ENCODE measurements at places on chromosomes 11 and 22.

GRCh38 chr11:122331079-122331478 lies 215.1 kb upstream of the BLID start:
- DNase-seq = no peak

GRCh38 chr22:47195156-47195483 lies 432.7 kb downstream of the TBC1D22A start:
- DNase-seq = no peak

- peak; percentile 37 for DNase-seq
Observed at GRCh38 chr22:38754751-38755154, 1.0 kb downstream of the SUN2 start.

DNA sequence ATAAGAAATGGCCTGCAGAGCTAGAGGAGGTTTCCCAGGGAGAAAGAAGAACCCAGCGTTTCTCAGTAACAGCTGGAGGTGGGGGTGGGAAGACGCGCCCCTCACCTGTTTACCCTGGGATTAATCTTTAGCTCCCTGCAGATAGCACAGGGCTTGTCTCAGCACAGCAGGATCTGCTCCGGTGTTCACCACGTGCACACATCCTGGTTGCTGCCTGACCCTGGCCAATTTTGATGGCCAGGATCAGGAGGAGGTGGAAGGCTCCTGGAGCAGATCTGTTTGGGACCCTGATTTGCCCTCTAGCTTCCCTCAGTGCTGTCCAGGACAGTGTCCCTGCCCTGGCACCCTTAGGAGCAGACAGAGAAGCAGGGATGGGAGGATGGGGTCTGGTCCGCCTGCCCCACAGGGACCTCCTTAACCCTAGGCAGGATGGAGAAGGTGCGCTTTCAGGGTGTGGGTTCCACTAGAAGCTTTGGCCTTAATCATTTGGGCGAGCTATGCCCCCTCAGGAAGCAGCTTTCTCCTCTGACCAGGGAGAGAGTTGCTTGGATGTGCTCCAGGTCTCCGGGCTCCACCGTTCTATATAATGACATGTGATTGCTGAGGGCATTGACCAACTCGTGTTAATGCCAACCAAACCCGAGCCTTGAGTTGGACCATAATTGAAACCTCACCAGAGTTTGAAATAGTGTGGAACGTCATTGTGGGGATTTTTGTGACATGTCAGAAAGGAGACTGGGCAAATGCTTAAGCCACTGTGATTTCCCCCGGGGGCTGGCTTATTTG lies 19.3 kb downstream of the UPB1 start:
- DNase-seq = no peak

DNA sequence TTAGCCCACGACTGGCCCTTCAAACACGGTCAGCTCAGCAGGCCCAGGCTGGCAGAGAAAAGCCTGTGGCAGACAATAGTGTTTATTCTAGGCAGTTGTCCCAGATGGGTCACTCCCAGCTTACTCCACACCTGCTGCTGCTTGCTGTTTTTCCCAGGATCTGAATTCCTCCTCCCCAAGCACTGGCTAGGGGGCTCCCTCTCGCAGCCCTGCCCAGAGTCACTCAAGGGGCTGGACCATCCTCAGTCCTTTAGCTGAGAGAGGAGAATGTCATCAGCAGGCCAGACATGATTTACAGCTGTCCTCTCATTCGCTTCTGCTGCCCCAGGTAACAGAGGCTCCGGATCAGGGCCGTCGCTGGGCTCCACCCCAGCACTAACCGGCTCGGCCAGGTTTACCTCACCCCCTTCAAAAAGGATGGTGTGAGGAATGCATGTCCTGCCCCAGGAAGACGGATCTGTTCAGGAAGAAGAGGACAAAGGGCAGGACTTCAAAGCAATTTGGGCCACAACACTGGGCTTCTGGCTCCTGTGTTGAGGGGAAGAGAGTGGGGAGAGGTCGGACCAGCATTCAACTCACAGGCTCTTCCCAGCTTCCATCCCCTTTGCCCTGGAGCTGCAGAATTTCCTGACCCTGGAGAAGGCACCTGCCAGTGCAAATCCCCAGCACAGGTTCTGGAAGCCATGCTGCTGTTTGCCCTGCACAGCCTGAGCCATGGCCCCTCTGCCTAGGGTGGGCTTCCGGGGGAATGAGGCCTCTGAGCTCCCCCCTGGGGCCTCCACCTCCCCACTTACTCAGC lies 59.7 kb upstream of the BARX2 start:
- no peak for DNase-seq

DNA sequence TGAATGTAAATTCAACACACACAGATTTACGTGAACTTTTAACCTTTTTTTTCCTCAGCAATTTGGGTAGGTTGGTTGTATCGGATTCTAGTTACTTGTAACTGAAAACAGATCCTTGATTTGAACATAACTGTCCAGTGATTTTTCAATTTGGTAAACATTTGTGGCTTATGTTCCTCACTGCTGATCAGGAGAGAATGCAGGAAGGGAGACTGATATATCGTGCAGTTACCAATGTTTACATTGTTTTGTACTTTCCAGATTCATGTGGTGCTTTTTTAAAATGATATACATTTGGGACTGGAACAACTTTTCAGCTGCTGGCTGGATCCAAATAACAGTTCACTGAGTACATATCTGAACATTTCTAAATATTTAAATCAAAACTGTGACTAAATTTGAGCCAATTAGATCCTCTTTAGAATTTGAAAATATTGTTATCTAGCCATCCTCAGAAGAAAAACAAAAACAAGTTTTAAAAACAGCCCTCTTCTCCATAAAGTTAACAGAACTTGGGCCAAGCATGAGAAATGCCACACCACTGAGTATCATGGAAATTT lies 84.3 kb upstream of the MTMR2 start:
- no peak for DNase-seq

DNA sequence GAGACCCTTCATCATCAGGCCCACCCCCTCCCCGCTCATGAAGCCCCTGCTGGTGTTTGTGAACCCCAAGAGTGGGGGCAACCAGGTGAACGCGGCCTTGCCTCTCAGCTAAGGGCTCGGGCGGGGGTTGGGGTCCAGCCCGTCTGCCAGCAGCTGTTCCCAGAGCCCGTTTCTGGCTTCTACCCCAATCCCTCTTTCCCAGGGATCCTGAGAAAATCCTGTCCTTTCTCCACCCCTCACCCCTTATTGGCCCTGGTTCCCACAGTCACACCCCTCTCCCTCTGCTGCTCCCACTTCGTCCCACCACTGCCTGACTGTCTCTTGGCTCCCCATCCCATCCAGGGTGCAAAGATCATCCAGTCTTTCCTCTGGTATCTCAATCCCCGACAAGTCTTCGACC lies 9.4 kb upstream of the MDK start:
- no peak for DNase-seq

DNA sequence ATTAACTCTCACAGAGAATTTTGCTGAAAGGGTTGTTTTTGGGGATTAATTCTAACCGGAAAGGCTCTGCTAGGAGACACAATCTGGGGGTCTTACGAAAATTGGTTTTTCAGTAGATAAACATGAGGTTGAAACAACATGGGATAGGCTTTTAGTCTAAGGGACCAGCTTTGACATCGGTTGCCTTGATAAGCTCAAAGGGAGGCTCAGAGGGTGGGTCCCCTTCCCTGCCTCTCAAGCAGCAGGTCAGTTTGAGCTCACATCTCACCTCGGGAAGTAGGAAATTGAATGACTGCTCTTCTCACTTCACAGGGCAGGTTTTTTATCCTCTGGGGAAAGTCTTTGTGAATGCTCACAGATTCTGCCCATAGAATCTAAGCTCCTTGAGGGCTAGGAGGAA lies 70.2 kb upstream of the KIRREL3 start:
- no peak for DNase-seq

- DNase-seq = peak; percentile 45
Observed at GRCh38 chr11:65918211-65919140, at the start of gene C11orf68. C11orf68 (minus strand) TSS chr11:65919062; CDS start chr11:65919031, 31 bp downstream.

DNA sequence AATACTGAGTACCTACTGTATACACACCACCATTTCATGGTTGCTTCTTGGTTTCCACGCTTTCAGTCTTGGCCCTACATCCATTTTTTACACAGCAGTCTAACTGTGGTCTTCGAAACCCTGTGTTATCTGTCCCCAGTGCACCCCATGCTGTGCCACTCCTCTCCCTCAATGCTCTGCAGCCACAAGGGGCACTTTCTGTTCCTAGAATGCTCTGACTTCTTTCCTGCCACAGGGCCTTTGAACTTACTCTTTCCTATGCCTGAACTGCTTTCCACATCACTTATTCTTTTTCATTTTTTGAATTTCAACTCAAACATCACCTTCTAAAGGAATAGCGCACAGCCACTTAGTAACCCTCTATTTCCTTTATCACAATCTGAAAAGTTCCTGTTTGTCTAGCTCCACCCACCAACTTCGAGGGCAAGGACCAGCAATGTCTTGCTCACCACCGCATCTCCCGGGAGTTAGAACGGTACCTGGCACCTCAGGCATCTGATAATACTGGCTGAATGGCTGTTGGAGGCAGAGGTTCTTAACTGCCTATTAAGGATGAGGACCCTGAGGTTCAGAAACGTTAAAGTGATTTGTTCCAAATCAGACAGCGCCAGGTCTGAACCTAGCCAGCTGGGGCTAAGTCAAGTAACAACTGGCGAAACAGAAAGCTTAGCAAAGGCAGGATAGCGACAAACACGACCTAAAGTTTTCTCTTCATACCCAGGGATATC lies 568 bp downstream of the ALG8 start:
- peak; percentile 77 for DNase-seq

- no peak for DNase-seq
Observed at GRCh38 chr11:96242191-96242847, 100.7 kb downstream of the MAML2 start.

- DNase-seq = no peak
Observed at GRCh38 chr22:16807109-16807508, 18.1 kb downstream of the XKR3 start.

- DNase-seq = no peak
Observed at GRCh38 chr11:46511342-46511741, 82.5 kb downstream of the AMBRA1 start.

- DNase-seq = no peak
Observed at GRCh38 chr11:107301878-107302277, 155.7 kb downstream of the CWF19L2 start.

- no peak for DNase-seq
Observed at GRCh38 chr11:117970400-117971024, 15.7 kb upstream of the IL10RA start.

DNA sequence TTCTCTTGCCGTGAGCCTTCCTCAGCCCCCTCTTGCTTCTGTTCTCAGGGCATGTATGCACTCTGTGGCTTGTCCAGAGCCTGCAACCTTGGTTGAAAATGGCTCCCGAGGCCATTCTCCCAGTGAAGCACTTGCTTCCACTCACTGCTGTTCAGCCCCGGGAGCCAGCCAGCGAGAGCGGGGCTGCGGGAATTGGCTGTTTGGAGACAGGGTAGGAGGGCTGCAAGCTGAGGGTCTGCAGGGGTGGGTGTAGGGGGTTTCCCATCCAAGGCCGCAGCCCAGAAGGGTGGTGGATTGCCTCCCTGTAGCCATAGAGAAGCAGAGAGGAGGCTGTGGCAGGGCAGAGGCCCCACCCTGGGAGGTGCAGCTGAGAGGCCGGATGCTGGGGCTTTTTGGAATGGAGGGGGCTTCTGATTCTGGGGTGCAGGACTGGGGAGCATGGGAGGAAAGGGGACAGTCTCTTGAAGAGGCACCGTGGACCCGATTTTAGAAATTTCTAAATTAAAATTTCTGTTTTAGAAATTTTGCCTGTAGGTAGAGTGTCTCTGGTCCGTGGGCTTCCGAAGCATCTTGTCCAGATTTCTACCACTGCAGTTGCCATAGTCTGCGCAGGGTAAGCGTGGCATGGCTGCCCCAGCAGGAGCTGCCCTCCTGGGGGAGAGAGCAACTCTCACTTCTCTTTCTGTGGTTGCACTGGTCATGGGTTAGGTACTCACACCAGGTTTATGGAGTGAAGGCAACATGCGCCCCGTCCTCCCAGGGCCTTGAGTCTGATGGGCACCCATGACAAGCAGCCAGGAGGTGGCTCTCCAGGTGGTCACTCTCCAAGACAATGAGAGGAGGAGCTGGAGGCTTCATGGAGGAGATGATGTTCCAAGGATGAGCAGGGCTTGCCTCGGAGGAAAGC lies 100.2 kb downstream of the TBC1D22A start:
- DNase-seq = no peak

GRCh38 chr11:12321217-12321937 lies 56.0 kb upstream of the PARVA start:
- no peak for DNase-seq

GRCh38 chr11:9004183-9004926 lies 554 bp upstream of the NRIP3 start:
- DNase-seq = no peak

DNA sequence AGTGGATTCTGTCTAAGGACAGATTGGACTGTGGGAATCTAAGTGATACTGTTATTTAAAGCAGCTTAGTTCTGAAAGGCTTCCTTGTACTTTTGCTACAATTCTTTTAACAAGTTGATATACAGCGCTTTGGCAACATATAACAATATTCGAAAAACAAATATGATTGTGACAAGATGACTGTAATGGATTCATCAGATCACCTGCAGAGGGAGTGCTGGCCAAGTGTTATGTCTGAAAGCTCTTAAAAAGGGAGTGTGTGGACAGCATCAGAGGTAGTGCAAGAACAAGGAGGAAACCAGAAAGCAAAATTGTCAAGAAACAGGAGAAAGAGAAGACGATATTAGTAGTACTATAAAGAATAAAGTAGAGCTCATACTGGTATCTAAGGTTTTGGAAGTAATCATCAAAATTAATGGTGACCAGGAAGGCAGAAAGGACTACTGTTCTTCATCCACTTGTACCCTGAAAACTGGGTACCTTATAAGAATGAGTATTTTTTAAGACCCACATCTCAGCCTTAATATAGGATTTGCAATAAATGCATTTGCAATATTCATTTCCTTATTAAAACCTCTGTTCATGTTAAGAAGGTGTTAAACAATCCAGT lies 1112.0 kb upstream of the CCDC90B start:
- peak; percentile 55 for DNase-seq

DNA sequence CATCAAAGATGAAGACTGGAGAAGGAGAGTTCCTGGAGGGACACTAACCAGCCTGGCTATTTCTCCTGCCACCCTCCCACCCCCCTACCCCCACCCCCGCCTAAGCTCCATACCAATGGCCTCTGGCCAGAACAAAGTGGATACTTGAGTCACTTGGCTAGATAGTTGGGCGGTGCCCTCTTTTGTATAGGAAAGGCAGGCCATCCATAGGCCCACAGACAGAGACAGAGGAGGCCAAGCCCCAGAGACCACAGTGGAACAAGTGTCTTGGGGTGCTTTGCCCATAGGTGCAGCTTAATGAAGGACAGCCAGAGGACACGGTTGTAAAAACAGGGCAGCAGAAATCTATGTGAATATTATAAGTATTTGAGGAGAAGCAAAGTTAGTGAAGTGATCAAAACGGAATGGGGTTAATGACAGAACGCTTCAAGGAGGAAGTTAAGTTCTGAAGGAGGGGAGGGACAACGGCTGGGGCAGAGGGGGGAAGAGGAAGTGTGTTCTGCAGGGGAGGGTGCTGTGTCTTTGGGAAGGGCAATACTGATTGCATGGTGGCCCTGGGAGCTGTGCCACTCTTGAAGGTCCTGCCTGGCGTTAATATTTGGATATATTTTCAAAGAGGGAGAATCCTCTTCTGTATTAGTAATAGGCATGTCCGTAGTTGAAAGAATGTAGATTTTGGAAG lies 32.7 kb downstream of the FLI1 start:
- DNase-seq = peak; percentile 86

Measured in NAMALWA (cell line).